ENCODE measurements at places on chromosomes 3 and 15. TPM values are rescaled to one million over a fixed set of nuclear protein-coding genes. Genes with fewer than 3 reads are reported as not detected.

ARPP21 gene
- not detected for total RNA-seq

DNA sequence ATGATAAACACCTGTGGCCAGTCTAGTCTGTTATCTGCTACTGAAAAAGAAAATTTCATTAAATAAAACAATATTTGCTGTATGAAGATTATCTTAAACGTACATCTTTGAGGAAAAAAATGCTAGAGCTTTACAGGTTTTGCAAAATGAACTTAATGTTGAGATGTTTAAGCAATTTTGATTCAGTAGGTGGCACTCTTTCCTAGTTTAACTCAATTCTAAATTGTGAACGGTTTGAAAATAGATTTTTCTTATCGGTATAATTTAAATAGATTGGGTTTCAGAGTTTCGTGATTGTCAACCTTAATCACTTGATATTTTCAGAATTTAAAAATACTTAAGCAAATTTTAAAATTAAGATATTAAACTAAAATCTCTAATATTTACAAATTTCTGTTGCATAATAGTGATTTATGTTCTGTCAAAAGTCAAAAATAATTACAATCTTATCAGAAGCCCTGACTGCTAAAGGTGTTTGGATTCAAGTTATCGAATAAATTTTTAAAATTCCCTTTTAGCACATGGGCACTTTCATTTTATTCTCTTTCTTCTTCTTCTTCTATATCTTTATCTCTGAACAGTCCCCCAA is 7.0 kb upstream of the RNF111 start:
- peak; percentile 47 for DNase-seq

- DNase-seq: no peak
These were observed 13.1 kb upstream of the SLC27A2 start for GRCh38 chr15:50168783-50169411.

DNA sequence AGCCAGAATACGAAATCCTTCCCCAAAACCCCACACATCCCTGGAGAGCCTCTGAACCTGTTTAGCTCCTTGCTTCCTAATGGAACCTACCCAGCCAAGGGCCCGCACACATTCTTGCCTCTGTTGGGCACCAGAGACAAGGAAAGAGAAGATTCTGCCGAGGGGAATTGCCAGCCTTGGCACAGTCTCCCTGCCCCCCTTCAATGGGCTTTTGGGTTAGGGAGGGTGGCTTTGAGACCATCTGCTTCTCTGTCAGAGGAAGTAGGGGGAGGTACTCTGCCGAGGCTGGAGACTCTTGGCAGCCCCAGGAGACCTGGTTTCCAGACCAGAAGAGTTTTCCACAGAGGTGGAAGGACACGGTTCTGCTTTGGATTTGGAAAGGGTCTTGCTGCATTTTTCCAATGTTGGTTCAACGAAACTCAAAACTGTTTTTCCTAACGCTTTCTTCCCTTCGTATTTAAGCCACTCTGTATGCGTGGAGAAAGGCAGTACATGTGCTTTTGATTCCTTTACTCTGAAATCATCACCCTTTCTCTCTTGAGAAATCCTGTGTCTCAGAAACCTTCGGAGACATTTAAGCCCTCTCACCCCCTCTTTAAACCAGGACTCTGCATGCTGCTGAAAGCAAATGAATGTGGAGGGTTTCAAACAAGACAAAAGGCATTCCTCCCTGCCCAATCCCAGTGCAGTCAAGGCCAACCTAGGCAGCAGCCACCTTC is 78.8 kb upstream of the PRR23C start:
- no peak for DNase-seq

DNA sequence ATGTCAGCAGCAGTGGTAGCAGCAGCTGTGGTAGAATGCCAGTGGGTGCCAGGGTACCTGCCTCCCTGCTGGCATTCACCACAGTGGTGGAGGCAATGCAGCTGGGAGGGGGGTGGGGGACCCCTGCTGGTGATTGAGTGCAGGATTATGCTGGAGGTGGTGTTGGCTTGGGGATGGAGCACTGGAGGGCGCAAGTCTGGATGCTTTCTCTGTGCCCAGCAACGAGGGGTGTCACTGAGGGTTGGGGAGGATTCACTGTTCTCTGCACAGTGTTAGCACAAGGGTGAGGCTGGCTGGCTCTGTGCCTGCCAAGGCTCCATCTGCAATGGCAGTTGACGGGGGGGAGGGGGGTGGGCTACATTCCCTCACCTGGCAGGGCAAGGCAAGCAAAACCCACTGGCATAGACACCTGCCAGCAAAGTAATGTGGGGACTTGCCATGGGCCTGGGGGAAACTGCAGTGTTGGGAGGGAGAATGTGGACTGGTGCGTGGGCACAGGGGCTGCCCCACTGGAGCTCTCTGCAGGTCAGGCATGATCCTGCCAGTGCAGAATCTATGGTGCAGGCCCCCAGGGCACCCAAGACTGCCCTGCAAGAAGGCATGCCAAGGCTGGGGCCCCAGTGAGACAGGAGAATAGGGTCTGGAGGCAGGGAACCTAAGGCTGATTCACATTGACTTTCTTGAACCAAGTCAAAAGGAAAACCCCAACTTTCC is 64.3 kb downstream of the MINDY4B start:
- DNase-seq: no peak

GRCh38 chr3:11080492-11080891 is 73.8 kb upstream of the HRH1 start:
- peak; percentile 94 for DNase-seq

DNA sequence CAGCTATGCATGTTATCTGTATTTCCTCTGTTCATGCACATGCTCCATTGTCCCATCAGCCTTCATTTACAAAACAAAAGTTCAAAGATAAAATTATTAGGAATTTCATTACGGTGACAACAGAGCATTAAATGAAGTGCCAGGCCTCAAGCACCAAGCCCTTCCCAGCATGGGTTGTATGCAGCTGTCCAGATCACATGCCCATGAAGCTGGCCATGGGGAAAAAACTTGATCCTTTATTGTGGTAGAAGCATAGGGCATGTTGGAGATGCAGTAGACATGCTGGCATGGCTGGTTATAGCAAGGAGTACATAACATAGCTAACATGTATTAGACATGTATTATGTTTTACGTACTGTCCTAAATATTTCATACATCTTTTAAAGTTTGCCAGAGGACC is 4.1 kb upstream of the THRB start:
- DNase-seq: no peak

- DNase-seq: no peak
These were observed 533.3 kb downstream of the NSUN3 start for GRCh38 chr3:94596141-94596540.

DNA sequence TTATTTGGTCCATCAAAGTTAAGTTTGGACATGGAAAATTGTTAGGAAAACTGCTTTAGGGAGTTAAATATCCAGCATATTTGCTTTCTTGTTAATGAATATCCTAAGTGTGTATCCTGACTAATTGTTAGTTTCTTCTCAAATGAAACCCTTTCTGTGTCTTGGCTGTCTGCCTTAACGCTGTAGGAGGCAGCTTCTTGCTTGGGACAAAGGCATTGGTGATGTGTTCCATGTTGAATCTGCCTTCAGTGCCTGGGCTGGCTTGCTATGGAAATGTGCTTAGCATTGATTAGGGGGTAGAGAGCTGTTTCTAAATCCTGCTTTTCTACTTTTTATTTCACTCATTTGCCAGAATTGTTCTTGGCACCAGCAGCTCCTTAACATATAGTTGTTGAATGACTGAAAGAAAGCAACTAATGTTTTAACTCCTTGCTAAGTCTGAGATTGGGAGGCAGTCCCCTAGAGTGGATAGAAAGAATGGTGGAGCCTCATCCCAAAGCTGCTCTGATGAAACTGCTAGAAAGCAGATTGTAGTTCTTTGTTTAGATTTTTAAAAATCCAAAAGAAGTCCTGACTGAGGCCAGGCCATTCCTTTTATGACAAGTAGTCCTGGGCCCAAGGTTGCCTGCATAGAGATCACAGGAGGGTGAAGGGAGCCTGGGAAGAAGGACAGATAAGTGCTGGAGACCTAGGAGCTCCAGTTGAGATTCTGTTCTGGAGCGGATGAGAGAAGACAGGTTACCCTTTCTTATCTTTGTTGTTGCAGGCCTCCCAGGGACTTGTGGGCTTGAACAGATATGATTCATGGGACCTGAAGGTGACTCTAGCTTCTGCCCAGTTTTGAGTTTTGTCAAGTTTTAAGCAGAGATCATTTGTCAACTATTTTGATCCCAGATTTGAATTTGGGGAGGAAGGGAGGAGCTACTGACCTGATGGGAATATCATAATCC is 39.3 kb downstream of the OXNAD1 start:
- no peak for DNase-seq

GPR27 gene
- not detected for total RNA-seq

DNA sequence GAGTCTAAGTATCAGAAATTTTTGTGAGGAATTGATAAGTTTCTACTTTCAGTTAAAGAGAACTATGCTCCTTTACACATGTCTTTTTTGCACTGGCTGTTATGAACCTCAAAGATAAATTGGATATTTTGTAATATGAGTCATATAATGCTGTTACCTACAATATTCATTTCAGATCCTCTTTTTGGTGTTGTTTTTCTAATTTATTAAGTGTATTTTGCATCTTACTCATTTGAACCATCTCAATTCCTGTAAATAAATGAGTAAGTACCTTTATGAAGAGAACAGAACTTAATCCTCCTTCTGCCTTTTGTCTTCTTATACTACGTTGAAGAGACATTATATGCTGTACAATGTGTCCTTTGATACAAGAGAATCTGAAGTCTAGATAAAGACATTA is 74.4 kb downstream of the ZIC1 start:
- DNase-seq: no peak

DNA sequence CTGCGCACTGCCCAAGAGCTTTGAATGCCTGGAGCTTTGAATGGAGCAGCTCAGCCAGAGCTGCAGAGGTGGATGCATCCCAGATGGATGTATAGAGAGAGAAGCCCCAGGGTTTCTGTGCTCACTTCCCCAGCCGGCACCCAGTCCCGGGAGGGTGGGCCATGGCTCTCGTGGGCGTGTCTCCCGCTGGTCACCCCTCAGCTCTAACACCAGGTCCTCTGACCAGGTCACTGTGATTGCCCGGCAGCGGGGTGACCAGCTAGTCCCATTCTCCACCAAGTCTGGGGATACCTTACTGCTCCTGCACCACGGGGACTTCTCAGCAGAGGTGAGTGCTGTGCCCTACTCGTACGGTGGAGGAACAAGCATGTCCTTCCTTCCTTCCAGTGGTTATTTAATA is 10.7 kb downstream of the TMEM43 start:
- no peak for DNase-seq

DNA sequence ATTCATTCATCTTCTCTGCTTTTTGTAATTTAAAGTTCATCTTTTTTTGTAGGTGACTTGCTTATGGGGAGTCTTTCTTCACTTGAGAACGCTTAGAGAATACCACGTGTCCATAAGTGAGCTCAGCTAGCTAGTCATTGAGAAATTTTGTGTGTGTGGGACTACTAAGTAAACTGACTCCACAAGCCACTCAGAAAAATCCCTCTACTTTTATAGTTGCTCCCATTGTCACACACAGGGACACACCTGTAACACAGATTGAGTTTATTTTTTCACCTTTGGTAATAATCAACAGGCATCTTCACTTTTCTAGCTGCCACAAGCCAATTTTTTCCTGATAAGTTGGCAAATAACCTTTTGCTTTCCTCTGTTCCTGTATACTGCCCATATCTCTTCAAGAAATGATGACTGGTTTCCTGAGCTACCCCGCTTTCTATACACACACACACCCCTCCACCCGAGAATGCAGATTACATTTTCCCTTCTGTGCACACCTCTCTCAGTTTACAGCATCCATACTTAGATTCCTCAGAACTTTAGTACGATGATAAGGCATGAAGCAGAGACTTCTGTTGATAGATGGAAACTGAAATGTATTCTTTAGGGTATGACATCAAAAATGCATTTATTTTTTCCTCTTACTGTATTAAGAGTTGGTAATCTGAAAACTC is 4.6 kb downstream of the TSC22D2 start:
- peak; percentile 59 for DNase-seq

AADACL2 gene
- total RNA-seq: not detected

IGF1R gene
- total RNA-seq: 5.9 TPM

Measured in RPMI7951 (cell line).